D721Med (cell line): ENCODE measurements at places on chromosomes 5 and 9.

DNA sequence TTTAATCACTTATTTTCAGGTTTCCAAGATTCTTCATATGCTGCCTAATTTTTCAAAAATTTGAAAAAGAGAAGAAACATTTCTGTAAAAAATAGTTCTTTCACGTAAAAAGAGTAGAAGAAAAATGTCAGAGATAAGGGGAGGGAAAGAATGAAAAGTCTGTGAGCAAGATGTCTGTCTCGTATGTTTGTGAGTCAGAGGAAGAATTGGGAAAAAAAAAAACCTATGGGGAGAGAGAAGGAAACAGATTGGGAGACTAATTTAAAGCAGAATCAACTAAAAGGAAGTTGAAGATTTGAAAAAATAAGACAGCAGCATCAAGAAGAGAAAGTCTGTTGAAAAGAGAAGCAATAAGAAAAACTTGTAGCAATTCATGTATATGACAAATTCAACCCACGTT is 456.3 kb downstream of the HINT1 start:
- no peak for DNase-seq

GRCh38 chr5:169817031-169817430 is 163.3 kb downstream of the INSYN2B start:
- DNase-seq: no peak

GRCh38 chr9:136244122-136244968 is 1.3 kb downstream of the QSOX2 start:
- DNase-seq: no peak

DNA sequence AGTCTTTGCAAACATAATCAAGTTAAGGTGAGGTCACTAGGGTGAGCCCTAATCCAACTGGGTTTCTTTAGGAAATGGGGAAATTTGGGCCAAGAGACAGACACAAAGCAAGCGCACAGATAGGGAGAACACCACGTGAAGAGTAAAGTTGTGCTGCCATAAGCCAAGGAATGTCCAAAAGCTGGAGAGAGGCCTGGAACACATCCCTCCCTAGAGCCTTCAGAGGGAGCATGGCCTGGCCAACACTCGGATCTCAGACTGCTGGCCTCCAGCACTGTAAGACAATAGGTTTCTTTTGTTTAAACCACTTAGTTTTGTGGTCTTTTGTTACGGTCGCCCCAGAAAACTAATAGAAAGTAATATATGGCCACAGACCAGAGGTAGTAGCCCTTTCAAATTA is 8.1 kb upstream of the ROR2 start:
- DNase-seq: no peak

- no peak for DNase-seq
Observed at GRCh38 chr9:126160067-126160853, 166.4 kb upstream of the MVB12B start.

DNA sequence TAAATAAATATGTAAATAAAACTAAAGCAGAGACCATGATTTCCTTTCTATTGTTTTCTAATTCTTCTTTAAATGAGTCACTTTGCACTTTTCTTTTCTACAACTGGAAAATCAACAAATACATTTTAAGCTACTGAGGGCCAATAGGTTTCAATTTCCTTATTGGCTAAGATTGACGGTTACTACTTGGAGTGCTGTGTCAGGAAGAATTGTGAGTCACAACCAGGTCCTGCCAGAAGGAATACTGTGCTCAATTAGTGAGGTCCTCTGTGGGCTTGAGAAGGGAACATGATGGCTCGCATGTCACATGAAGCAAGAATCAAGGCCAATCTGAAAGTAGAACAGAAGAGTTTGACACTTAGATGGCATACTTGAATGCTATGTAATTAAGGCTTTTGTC is 110.8 kb downstream of the HMHB1 start:
- no peak for DNase-seq

DNA sequence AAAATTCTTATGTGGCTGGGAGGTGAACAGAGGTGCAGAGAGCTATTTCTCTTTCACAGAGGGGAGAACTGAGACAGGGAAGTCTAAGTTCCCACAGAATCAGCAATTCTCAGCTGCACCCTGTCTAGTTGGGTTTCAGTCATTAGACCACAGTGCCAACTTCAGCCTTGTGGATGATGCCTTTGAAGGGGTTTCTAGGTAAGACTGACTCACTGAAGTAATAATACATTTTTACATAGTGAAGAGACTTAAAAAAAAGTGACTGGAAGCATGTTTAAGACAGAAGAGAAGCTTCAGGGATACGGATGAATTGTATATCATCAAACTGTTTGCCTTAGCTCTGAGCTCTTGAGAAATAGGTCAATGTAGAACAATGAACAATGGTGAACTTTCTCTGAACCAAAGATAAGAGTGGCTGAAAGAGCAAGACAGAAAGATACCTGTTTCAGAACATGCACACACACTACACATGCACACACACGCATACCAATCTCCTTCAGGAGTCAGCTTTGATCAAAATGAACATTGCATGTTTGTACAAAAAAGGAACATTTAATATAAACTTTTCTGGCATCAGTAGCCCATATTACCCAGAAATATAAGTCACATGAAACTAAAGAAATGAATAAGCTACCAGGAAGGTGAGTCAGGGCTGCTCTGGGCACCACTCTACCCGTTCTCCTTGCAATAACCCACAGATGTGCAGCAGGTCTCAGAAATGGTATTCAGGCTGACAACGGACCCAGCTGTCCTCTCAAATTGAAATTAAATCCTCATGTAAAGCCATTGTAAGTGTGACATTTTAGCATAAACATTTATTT is 12.6 kb upstream of the FYB1 start:
- DNase-seq: no peak

GRCh38 chr9:91071184-91071990 is 269.8 kb downstream of the SYK start:
- DNase-seq: no peak

- DNase-seq: no peak
Observed at GRCh38 chr9:109382182-109382581, 61.3 kb upstream of the EPB41L4B start.

DNA sequence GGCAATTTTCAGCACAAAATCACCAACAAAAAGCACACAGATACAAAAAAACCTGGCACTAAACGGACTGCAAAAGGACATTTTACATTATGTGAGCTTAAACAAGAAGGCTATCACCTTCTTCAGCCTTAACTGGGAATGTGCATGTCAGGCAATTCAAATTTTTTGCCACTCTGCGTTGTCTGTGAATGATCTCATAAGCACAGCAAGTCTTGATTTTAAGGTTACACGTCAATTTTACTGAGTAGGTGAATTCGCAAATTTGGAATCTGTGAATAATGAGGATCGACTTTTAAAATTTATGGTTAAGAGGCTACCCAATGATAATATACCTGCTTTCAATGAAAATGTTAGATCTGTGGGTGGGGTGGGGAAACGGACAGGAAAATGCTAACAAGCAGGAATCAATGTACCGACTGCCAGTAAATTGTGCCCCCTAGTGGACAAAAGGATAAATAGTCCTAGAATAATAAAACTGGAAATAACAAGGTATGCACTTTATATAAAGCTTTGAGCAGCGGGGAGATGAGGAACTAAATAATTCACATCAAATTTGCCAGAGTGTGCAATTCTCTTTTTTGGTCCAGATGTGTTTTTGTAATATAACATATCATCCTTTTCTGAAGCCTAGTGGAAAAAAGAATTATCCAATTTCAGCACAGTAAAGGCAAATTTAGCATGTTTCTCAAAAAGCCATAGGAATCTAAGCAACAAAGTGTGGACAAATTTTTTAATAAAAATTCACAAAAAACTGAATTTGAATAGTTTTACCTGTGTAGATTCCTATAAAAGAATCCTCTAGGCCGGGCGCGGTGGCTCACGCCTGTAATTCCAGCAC is 20.5 kb downstream of the EQTN start:
- no peak for DNase-seq

- no peak for DNase-seq
Observed at GRCh38 chr9:101977614-101978210, 239.3 kb upstream of the GRIN3A start.

GRCh38 chr5:134088291-134088690 is 26.2 kb upstream of the TCF7 start:
- no peak for DNase-seq

- DNase-seq: no peak
Observed at GRCh38 chr9:35107297-35108290, 4.7 kb upstream of the STOML2 start.

GRCh38 chr9:72394066-72394465 is 29.1 kb upstream of the ZFAND5 start:
- no peak for DNase-seq

- no peak for DNase-seq
Observed at GRCh38 chr9:123368536-123369153, 12.6 kb downstream of the CRB2 start.

GRCh38 chr9:71295928-71296327 is 174.5 kb upstream of the TRPM3 start:
- DNase-seq: no peak
